Testis (tissue), 5 donors: ENCODE measurements at places on chromosomes 7 and 10. TPM values are rescaled to one million over a fixed set of nuclear protein-coding genes. Genes with fewer than 3 reads are reported as not detected.
A peak's percentile ranks its signal among the peaks of the same experiment; 100 is the strongest.

- no peak overlapping the region for H3K4me3 ChIP-seq
- no peaks in the 10 kb centered on the region for H3K36me3 ChIP-seq
- no peaks in the 10 kb centered on the region for H3K27me3 ChIP-seq
- H3K27ac ChIP-seq = no peak overlapping the region
- DNase-seq = no peak
- no peaks in the 10 kb centered on the region for H3K4me1 ChIP-seq
Measured at GRCh38 chr10:9289811-9290210, 1235.3 kb downstream of the GATA3 start.

- no peak overlapping the region for H3K27ac ChIP-seq
- H3K4me3 ChIP-seq = no peak overlapping the region
- no peaks in the 10 kb centered on the region for H3K36me3 ChIP-seq
- no peak for DNase-seq
Measured at GRCh38 chr7:12378389-12378788, 25.3 kb downstream of the VWDE start.

The CTAGE8 gene
- 4.4 TPM for total RNA-seq

DNA sequence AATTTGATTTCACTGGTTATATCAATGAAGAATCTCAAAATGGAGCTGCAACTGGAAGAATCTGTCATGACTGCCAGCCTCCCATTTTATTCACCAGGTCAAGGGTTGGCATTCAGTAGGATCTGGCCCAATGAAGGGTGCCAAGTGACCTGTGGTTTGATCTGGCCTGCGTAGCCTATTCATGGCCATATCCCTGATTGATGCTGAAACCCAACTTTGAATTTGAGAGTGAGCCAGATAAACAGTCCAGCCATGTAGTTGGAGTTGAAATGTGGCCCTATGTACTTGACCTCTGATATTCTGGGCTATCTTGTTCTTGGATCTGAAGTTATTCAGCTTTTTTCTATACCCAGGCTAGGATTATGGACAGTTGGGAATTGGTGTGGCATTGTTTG, 1.5 kb downstream of the MKLN1 start:
- peak overlapping the region; percentile 100 for H3K27ac ChIP-seq
- H3K4me3 ChIP-seq = peak overlapping the region; percentile 95
- no peaks in the 10 kb centered on the region for H3K36me3 ChIP-seq
- H3K27me3 ChIP-seq = no peaks in the 10 kb centered on the region
- peaks cover 26% of the 10 kb centered on the region for H3K4me1 ChIP-seq

- no peak for DNase-seq
- H3K27me3 ChIP-seq = no peaks in the 10 kb centered on the region
- H3K36me3 ChIP-seq = no peaks in the 10 kb centered on the region
- H3K27ac ChIP-seq = no peak overlapping the region
- no peak overlapping the region for H3K4me3 ChIP-seq
- H3K4me1 ChIP-seq = no peaks in the 10 kb centered on the region
Measured at GRCh38 chr10:10772411-10772810, 245.3 kb upstream of the CELF2 start.
